ENCODE measurements at places on chromosomes 2 and 18.

DNA sequence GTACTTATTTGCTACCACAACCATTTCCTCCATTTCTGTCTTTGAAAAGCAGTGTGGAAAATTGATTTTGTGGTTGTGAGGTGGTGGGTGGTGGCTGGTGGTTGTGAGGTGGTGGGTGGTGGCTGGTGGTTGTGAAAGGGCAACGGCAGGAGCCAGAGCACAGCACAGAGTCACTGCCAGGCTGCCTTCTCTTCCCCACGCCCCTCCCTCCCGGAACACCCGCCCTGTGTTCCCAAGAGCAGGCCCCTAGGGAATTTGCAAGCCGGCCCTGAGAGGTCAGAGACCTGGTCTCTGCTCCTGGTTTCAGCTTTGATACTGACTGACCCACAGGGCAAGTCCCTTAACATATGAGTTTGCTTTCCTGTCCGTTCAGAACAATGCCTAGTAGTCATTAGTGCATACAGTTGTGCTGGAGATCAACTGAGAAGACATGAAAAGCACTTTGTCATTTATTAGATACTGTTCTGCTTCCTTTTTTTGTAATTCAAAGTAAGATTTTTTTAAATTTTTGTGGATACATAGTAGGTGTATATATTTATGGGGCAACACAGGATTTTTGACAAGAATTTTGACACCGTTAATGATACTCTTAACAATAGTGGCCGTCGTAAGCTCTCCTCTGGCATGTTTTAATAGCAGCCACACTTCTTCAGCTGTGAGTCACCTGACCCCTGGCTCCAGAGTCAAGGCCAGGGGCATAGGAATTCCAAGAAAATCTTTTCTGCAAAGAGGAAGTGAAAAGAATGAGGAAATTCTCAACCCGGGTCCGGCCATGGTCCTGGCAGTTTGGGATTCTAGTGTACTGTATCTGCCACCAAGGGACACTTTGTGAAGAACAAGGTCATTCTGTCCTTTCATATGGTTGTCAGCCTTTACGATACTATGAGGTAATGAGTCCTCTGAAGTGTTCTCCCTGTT lies 53.2 kb downstream of the ITGA6 start:
- DNase-seq, result no peak

GRCh38 chr2:108945969-108946368 lies 43.1 kb downstream of the EDAR start:
- no peak for DNase-seq

GRCh38 chr2:1055014-1055595 lies 104.5 kb downstream of the SNTG2 start:
- no peak for DNase-seq

DNA sequence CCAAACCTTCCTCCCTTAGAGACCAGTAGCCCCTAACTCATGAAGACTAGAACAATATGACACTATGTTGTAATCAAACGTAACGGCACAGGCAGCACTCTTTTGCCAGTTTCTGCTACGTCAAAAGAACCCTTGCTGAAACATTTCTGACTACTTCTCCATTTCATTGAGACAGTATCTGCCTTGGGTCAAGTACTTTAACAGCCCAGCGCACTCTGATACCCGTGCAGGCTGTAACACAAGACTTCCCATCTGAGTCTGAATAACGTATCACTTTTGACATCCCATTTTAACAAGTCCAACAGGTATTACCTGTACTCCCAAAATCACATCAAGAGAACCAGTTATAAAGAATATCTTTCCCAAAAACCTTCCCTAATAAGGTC lies 38.4 kb downstream of the TBC1D8 start:
- DNase-seq, result no peak

GRCh38 chr18:58998401-58999203 lies 133.9 kb downstream of the ZNF532 start:
- no peak for DNase-seq

DNA sequence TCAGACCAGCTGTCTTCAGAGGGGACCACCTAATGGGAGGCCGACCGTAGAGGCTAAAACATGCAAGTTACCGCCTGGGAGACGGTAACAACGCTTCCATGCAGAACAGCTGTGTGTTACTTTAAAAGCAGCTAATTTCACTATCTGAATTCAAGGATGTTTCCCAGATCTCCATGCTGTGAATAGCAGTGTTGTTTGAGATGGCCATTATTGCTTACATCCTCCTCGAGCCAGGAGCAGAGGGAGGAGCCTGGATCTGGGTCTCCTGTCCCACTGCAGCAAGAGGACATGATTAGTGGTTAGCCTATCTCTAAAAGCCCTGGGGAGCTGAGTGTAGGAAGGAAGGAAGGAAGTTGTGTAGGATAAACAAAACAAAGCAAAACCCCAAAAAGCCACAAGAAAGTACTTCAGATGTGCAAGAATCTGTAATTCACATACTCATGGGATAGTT lies 50.9 kb downstream of the ACTR2 start:
- DNase-seq, result no peak

DNA sequence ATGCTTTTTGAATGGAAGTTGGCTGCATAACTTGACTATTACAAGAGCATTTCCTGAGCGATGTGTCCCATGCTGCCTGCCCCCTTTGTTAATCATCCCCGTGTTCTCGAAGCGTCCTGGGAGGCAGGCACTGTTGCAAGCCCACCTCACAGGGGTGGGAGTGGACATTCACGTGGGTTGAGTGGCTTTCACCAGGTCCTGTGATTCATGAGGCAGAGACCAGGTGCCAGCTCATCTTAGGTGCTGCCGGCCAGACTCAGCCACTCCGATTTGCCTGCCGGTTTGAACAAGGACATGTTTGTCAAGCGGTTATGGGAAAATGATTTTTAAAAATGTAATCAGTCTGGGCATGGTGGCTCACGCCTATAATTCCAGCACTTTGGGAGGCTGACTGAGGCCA lies 112.5 kb downstream of the ZNF532 start:
- no peak for DNase-seq

GRCh38 chr2:237509151-237509550 lies 22.1 kb downstream of the MLPH start:
- DNase-seq, result no peak

- DNase-seq, result no peak
These were observed 59.3 kb upstream of the TCF4 start for GRCh38 chr18:55647331-55647730.

GRCh38 chr2:134852518-134852917 lies 14.1 kb downstream of the ACMSD start:
- DNase-seq, result no peak

DNA sequence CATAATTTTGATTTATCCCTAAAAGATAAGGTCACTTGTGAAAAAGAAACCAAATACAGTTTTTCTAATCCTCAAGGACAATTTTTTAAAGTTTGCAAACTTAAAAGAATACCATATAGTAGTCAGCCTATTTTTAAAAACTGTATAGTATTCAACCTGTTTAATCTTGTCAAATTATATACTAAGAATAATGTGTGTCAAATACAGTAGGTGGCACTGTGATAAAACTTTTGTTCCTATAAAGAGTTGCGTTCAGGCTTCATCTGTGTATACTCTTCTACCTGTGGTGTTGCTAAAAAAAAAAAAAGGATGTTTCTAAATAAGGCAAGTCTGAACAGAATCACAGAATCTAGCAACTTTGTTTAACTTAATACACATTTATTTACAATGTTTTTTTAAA lies 68.6 kb downstream of the CCDC138 start:
- DNase-seq, result no peak

DNA sequence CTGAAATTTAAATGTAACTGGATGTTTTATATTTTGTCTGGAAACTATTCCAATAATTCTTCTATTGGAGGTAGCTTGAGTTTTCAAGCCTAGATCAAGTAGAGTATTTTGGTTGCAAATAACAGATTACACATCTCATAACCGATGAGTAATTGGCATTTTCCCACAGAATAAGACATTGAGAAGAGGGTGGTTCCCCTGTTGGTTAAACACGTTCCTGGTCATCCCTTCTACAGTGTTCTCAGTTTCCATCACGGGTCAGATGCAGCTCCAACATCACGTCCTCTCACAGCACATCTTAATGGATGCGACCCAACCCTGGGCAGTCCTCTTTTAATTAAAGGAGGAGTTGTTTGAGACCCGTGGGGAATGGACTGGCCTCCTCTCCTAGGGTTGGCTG lies 149.0 kb upstream of the ZNF516 start:
- DNase-seq, result no peak

- no peak for DNase-seq
These were observed 2.9 kb downstream of the RETREG2 start for GRCh38 chr2:219180961-219181360.

DNA sequence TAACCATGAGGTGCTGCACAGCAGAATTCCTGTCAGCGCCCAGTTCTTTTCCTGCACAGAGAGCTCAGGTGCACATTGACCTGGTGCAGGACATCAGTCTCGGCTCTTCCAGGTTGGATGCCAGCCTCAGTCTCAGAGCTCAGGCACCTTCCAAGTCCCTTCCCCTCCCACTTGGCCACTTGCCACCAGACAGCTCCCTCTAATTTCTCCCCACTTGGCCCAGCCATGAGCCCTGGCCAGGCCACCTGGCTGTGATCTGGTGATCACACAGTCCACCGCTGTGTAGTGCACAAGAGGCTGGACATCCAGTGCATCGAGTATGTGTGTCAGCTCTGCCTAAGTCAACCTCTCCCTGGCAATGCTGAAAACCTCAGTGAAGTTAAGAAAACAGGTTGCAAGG lies 336.6 kb upstream of the MYT1L start:
- no peak for DNase-seq

DNA sequence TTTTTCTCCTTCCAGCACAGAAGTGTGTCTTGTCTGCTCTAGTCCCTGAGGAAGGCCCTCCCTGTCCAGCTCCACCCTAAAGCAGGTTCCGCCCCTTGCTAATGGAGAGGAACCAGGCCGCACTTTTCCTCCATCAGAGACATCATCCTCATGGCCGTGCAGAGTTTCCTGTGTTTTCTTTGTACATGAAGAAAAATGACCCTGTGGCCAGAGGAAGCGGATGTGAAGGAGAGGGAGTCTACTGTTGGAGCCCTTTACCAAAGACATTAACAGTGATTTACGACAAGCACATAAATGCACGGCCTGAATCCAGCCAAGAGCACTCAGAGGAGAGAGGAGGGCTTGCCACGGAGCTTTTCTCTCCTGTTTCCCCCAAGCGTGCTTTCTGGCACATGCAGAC lies 109.5 kb downstream of the RNF144A start:
- DNase-seq, result no peak

DNA sequence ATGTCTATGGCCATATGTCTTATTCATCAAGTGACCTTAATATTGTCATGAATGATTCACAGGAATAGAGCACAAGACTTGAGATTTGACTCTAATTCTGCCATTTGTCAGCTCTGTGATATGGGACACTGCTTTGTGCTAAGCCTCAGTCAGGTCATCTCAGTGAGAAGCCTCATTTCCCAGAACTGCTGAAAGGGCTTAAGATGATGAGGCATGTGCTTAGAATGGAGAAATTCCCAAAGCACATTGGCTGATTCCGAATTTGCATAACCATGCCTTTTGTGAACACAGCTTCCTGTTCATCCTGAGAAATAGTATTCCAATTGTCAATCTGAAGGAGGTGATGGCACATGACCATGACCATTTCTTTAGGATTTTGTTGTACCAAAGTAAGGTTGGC lies 218.1 kb downstream of the ALK start:
- DNase-seq, result no peak

GRCh38 chr2:11610624-11611242 lies 59.3 kb downstream of the NTSR2 start:
- DNase-seq, result no peak

- no peak for DNase-seq
These were observed 639.3 kb downstream of the ADCYAP1 start for GRCh38 chr18:1544016-1544415.

DNA sequence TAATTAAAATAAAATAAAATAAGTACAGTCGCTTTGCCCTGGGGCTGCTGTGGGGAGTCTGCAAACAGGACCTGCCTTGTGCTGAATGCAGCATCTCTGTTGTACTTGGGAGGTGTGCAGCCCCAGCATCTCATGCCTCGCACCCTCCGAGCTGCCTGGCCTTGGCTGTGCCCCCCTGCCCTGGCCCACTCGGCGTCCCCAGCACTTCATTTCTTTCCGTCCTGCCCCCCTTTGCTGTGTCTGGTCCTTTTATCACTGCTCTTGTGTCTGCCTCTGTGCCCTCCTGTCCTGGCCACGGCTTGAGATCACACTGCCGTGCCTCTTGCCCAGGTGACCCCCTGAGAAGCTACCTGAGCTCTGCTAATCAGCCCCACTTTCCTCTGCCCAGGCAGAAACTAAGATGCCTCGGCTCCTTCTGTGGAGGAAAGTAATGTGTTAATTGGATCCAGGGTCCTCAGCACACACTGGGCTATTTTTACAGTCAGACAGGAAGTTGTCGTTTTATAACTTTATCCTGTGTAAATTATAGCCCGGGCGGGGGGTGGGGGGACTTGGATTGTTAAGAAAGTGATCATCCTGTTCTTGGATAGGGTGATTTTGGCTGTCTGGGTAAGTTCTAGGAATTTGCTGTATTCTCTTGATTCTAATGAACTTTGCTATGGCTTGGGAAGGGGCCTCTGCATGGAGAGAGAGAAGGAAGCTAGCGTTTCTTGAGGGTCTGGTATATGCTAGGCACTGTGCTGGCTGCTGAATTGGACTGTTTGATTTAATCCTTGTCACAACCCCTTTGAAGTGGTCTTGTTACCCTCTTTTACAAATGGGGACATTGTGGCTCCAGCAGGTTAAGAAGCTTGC lies 69.4 kb downstream of the AGAP1 start:
- no peak for DNase-seq

DNA sequence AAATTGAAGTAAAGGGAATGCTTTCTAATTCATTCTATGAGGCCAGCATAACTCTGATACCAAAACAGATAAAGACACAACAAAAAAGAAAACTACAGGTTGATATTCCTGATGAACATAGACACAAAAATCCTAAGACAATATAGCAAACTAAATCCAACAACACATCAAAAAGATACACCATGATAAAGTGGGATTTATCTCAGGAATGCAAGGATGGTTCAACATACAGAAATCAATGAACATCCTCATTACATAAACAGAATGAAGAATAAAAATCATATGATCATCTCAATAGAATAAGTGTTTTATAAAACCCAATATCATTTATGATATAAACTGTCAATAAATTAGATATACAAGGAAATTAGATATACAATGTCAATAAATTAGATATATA lies 65.7 kb downstream of the ZSWIM2 start:
- DNase-seq, result no peak

DNA sequence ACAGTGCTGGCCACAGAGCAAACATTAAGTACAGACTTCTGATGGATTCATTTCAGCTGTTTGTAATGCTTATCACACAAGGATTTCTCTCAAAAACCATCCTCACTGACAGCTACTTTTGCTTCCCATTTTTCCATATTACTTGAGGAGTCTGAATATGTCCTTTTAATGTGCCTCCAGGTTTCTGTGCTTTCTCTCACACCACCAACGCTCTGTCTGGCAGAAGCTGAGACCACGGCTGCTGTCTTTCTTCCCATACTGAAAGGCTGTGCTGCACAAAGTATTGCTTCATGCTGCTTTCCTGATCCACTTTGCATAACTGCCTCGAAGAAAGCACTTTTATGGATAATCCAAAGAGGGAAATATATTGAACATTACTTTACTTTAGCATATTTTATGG lies 312.1 kb upstream of the ZEB2 start:
- no peak for DNase-seq

DNA sequence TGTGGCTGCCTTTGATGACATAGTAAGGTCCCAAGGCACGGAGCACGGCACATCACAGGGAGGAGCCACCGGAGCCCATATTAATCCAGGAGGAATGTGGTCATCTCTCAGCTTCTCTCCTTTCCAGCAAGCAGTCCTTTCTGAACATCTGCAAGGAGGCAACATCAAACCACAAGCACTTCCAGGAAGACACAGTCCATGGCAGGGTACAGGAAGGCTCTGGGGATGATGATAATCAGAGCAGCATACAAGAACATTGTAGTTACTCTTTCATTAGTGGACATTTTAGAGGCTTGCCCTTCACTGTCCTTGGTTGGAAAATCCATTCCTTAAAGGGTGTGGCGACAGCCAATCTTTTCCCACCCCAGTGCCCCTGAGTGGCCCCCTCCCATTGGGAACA lies 31.1 kb downstream of the YPEL5 start:
- DNase-seq, result no peak
